ENCODE measurements at places on chromosomes 11 and 22.

DNA sequence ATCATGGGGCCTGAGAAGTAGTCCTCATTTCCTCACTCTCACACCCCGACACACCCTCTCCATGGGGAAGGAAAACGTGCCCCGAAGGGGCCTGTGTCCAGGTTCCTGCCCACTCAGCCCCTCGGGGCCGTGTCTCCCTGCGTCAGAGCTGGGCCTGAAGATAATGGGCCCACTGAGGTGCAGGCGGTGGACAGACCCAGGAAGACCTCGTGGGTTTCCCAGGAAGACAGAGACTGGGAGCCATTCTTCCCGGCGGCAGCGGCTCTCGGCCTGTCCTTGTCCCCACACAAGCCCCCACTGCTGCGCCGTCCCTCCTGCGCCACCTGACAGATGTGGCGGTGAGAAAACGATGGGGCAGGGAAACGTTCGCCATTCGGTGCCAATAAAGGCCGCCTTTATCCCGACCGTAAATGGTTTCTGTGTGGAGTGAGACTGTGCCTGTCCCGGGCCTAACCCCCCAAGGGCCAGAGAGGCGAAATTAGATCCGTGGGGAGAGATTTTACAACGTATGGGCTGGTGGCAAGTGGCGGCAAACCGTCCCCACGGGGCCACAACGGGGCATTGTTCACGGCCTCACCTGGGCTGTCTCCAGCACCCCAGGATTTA lies 89.0 kb downstream of the CDKN1C start:
- DNase-seq: no peak

DNA sequence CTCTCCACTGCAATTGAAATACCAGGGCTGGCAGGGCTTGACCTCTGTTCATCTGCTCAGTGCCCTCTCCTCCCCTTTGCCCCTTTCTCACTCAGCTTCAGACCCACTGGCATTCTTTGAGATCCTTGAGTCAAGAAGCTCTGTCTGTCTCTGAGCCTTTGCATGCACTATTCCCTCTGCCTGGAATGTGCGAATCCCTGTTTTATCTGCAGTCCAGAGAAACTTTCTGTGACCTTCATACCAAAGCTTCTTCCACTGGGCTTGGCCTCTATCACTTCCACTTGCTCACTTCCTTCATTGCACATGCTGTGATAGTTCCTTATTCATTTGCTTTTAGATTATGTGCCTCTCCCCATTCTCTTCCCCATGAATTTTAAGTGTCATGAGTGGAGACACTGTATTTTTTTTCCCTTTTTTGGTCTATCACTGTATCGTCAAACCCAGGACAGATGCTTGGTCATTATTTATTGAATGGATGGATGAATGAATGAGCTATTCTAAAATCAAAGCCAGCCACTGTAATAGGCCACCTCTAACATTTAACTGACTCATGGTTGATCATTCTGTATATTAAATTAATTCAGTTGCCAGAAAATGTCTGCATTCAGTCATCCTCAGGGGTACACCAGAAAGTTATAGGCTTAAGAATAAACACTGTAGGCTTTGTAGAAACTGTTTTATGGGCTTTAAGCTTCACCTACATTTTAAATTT lies 88.7 kb upstream of the TIMP3 start:
- DNase-seq: no peak

- DNase-seq: no peak
Observed at GRCh38 chr11:125773516-125773915, 5.1 kb downstream of the PATE2 start.

GRCh38 chr11:7844986-7845385 lies 48.2 kb upstream of the OR5P2 start:
- no peak for DNase-seq

- DNase-seq: no peak
Observed at GRCh38 chr22:45155050-45155840, 8.5 kb upstream of the NUP50 start.

GRCh38 chr11:32438346-32438865 lies 3.1 kb upstream of the WT1 start:
- no peak for DNase-seq

DNA sequence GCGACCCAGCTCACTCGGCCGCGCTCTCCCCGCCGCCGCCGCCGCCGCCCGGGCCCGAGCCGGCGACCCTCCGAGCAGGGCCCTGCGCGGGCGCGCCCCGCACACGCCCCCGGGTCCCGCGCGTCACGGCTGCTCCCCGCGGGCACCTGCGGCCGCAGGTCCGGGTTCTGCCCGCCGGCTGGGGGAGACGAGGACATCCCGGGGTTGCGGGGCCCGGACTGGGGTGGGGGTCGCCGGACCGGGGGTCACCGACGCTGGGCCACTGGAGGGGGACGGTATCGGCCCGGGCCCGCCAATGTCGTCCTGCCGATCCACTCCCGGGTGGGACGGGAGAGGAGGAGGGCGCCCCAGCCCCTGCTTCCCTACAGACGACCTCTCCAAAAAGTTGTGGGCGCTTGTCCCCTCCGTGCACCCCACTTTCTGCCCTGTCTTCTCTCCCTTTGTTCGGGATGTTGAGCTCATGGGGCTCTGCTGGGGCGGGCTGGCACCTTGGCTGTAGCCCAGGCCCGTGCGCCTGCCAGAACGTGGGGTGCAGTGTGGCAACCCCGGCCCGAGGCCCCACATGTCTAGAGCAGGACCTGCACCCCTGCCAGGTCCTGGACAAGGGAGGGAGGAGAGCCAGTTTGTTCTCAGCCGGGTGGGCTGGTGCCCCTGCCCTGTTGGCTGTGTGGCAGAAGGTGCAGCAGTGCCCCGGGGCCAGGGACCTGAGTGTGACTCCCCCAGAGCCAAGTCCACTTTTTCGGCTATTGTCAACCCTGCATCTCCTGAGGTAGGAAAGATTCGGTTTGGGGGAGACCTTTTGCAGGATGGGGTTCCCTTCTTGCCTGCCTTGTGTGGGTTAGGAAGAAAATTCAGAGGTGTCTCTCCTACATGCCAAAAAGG lies 40.2 kb upstream of the CELSR1 start:
- DNase-seq: no peak

GRCh38 chr22:37985050-37985585 lies 763 bp upstream of the SOX10 start:
- DNase-seq: no peak
